ENCODE measurements at places on chromosomes 3 and 15. TPM values are rescaled to one million over a fixed set of nuclear protein-coding genes. Genes with fewer than 3 reads are reported as not detected.

CACNA2D3 gene
- total RNA-seq = not detected

CEMIP gene
- 7.3 TPM for total RNA-seq

CACNA2D2 gene
- total RNA-seq = 0.42 TPM

CDC25A gene
- total RNA-seq = 33.6 TPM

TNNC1 gene
- total RNA-seq = 6.5 TPM

MAP6D1 gene
- total RNA-seq = 5.4 TPM

SHF gene
- total RNA-seq = 8.6 TPM

MKRN2OS gene
- 0.60 TPM for total RNA-seq

PRKCI gene
- total RNA-seq = 37.4 TPM

EPHA3 gene
- not detected for total RNA-seq

ALDH1L1 gene
- total RNA-seq = 4.9 TPM

IL17RB gene
- 17.0 TPM for total RNA-seq

CACNA1D gene
- 17.1 TPM for total RNA-seq

LRRC15 gene
- not detected for total RNA-seq

CHRNA7 gene
- total RNA-seq = 2.4 TPM

CLRN1 gene
- not detected for total RNA-seq

PLAAT1 gene
- total RNA-seq = not detected

ZNF639 gene
- total RNA-seq = 39.4 TPM

ALPK3 gene
- 73.9 TPM for total RNA-seq

DUOXA2 gene
- not detected for total RNA-seq

SLC28A2 gene
- total RNA-seq = not detected

FBXO40 gene
- total RNA-seq = not detected

LTK gene
- total RNA-seq = 0.05 TPM

POLQ gene
- total RNA-seq = 12.4 TPM

ZDHHC23 gene
- 11.5 TPM for total RNA-seq

VGLL3 gene
- total RNA-seq = 0.31 TPM

ARRDC4 gene
- total RNA-seq = 3.8 TPM

LAMB2 gene
- 56.8 TPM for total RNA-seq

MUC4 gene
- total RNA-seq = 0.08 TPM

ACY1 gene
- total RNA-seq = 164 TPM

LARP6 gene
- total RNA-seq = 4.4 TPM

PRSS50 gene
- total RNA-seq = not detected

UCN2 gene
- total RNA-seq = not detected

TGM5 gene
- total RNA-seq = not detected

ASB7 gene
- 19.1 TPM for total RNA-seq

ZNF860 gene
- total RNA-seq = 3.9 TPM

CYP19A1 gene
- not detected for total RNA-seq

LRRN1 gene
- total RNA-seq = not detected

OR4F15 gene
- total RNA-seq = not detected

RETNLB gene
- 2.2 TPM for total RNA-seq

TUBGCP4 gene
- total RNA-seq = 35.7 TPM

RAB8B gene
- total RNA-seq = 3.4 TPM

VIPR1 gene
- total RNA-seq = 60.4 TPM

SPPL2A gene
- 85.1 TPM for total RNA-seq

ACKR4 gene
- total RNA-seq = 0.43 TPM

ITIH3 gene
- total RNA-seq = not detected

EHHADH gene
- total RNA-seq = 3.7 TPM

SNRPA1 gene
- total RNA-seq = 63.0 TPM

ACTRT3 gene
- 3.4 TPM for total RNA-seq

ATOSA gene
- 6.8 TPM for total RNA-seq

PLA2G4D gene
- total RNA-seq = 0.03 TPM

RBMS3 gene
- total RNA-seq = not detected

SORD gene
- 207 TPM for total RNA-seq

Measured in HT-29 (cell line).